ENCODE measurements at places on chromosomes 1 and 21.

DNA sequence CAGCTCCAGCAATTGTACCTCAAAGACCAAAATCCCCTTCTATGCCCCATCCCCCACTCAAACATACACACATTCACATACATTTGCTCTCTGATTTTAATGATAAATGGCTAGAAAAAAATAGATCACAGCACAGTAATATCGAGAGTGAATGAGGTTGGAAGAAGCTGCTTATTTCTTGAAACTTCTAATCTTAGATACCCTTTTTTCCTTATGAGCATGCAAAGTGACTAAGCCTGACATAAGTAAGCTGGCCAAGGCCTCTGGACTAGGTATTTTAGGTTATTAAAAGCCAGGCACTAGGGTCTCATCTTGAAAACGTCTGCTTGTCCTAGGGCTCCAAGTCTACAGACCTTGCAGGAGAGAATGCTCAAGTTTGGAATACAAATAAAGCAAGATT is 133.6 kb downstream of the TGFBR3 start:
- no peak for DNase-seq

- DNase-seq, result no peak
Measured at GRCh38 chr1:77014073-77014788, 147.0 kb downstream of the ST6GALNAC5 start.

DNA sequence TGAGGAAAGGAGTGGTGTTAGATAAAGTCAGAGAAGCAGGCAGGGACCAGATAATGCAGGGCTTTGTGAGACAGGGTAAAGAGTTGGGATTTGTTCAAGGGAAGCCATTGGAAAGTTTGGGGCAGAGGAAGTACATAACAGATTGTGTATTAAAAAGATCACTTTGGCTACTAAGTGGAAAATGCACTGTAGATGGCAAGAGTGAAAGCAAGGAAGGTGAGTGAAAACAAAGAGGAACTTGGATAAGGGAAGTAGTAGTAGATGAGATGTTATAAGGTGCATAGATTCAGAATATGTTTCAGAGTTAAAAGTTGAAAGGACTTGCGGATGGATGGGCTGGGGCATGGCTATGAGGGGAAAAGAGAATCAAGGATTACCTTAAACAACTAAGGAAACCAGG is 17.4 kb downstream of the MRPL39 start:
- DNase-seq, result no peak

DNA sequence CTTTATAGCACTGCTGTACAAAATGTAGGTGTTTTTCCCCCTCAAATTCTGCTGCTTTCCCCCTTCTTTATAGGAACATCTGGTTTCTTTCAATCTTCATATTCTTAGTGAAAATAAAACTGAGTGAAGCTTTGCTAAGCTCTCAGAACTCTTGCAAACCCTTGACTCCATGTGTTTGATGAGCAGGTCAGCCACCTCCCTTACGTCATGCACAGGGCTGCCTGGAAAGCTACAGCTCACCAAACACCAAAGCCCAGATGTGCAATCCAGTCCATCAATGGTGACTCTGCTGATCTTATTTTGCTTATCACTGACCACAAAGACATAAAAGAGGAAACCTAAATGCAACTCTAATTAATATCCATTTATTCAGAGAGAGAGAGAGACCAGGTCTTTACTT is 5.5 kb downstream of the CACNA1E start:
- no peak for DNase-seq

- no peak for DNase-seq
Measured at GRCh38 chr1:55559161-55559611, 344.0 kb upstream of the USP24 start.
